Islet precursor cell (in vitro differentiated cells): ENCODE measurements at places on chromosomes 12 and 14.

- no peak for DNase-seq
These were observed 39.1 kb upstream of the CCDC63 start for GRCh38 chr12:110807640-110808039.

DNA sequence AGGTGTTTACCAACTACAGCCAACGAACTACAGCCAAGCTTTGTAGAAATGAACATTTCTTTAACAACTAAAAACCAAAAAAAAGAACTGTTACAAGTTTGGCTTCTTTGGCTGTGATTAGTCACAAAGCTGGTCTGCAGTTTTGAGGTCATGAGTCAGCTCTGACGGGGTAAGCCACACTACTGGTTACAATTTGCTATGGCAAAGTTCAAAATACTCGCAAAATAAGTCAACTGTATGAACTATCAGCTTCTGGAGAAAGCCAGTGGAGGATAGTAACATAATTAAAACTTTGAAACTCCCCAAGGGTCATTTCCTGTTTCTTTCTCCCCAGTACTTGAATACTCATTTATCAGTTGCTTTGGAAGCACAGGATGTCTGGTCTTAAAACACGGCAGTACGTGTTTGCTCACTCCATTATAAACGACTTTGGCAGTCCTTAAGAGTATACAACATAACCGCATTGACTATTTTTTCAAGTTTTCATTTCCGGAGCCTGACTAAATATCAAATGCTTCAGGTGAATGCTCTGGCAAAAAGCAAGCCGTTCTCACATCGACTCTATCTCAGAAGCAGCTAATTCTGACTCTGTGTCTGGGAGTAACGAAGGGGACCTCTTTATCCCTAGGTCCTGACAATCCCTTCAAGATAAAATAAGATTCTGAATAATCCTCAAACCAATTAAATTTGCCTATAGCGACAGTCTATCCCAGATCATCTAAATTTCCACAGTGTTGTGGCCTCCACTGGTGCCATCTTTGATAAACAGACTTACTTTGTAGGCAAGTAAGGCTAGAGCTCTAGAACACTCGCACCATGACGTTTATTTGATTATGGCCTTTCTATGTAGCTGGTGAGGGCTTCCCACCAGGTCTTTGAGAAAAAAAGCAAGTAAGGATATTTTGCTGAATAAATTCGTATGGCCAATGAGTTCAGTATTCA, 10.6 kb downstream of the PHLDA1 start:
- DNase-seq: peak; percentile 85

DNA sequence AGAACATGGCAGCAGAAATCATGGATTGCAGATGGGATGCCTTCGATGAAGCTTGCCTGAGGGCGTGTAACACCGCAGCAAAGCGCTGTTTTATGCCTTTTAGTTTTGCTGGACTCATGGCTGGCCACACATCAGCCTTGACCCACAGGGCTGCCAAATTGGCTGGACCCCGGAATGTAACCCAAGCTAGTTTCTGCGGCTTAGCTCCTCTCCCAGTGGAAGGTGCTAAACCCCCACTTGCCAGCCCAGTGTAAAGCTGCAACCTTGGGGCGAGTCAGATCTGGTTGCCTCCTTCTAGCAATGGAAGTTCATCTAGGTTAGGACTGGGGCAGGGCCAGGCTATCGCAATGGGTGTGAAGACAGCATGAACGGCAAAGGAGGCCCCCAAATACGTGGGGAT, 38.3 kb downstream of the MEG3 start:
- no peak for DNase-seq

GRCh38 chr14:82626156-82627066, 1092.8 kb upstream of the SEL1L start:
- DNase-seq: no peak

GRCh38 chr14:93057586-93058280, 58.0 kb downstream of the ITPK1 start:
- no peak for DNase-seq

DNA sequence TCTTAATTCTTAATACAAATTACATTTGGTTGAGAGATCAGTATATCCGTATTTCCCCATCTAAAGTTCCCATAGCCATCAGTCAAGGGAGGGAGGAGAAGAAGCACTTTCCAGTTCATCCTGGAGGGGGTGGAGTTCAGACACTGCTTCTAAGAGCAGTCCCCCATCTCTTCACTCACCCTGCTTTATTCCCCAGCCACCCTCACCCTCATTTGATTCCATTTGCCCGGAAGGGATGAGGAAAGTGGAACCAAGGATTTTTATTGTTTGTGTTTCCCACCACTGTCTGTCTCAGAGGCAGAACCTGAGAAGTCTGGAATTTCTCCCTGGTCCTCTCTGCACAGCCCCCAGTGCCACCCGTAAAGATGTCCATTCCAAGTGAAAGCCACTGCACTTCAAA, 134.2 kb upstream of the HIF1A start:
- peak; percentile 73 for DNase-seq

DNA sequence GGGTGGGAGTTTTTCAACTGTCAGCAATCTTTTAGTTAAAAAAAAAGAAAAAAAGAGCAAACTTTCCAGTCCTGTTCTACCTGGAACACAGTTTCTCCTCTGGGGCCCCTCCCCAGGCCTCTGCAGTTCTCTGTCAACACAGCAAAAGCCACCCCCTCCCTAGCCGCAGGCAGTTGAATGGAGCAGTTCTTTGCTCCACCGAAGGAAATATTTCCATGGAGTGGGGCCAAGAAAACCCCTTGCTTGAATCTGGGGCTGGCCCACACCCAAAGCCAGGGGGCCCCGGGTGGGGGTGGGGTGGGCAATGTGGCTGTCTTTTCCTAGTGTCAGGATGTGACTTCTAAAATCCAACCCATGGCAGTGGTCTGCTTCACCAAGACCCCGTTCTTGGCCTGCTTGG, 5.0 kb upstream of the MEG3 start:
- DNase-seq: no peak

DNA sequence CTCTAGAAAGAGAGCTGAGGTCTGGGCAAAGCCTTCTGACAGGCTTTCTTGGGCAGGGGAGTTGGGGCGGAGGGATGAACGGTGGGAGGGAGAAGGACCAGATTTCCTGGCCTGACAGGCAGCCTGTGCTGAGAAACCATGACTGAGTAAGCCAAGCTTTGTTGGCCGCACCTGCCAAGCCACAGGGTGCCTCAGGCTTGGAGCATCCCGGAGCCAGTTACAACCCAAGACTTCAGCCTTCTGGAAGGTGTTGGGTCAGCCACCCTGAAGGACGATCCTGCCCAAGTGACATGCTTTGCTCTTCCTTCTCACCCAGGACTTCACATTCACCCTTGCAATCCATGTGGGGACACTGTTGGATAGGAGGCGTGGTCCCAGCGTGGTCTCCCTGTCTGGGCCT, 21.0 kb upstream of the AQP2 start:
- DNase-seq: no peak
